ENCODE measurements at places on chromosomes 12 and 14. TPM values are rescaled to one million over a fixed set of nuclear protein-coding genes. Genes with fewer than 3 reads are reported as not detected.
A peak's percentile ranks its signal among the peaks of the same experiment; 100 is the strongest.

DNA sequence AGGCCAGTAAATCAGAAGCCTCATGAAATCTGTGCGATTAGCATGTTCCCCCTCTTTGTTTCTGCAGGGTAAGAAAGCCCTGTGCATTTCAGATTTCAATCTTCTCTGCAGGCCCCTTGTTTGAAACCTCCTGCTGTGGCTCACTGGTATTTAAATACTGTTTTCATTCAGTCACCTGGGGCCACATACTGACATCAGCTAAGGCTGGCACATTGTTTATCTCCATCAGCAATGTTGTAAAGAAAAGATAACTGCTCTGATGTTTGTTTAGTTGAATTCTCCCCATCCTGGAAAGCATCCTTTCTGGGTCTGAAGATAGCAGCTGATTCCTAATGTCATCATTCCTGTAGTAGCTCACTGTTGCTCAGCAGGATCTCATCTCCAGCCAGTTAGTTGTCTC lies 554.9 kb downstream of the NRXN3 start:
- DNase-seq: no peak

DNA sequence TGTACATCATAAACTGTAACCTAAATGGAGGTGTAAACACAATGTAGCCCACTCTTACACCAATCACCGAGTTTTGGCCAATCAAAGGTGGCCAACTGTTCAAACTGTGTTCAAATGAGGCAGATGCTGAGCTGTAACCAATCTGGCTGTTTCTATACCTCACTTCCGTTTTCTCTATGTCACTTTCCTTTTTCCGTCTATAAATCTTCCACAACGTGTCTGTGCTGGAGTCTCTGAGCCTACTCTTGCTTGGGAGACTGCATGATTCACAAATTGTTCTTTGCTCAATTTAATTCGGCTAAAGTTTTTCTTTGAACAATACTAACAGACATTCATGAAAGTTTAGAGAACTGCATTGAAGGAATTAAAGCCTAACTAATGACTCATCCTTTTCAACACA lies 547.1 kb upstream of the USP15 start:
- DNase-seq: no peak

DNA sequence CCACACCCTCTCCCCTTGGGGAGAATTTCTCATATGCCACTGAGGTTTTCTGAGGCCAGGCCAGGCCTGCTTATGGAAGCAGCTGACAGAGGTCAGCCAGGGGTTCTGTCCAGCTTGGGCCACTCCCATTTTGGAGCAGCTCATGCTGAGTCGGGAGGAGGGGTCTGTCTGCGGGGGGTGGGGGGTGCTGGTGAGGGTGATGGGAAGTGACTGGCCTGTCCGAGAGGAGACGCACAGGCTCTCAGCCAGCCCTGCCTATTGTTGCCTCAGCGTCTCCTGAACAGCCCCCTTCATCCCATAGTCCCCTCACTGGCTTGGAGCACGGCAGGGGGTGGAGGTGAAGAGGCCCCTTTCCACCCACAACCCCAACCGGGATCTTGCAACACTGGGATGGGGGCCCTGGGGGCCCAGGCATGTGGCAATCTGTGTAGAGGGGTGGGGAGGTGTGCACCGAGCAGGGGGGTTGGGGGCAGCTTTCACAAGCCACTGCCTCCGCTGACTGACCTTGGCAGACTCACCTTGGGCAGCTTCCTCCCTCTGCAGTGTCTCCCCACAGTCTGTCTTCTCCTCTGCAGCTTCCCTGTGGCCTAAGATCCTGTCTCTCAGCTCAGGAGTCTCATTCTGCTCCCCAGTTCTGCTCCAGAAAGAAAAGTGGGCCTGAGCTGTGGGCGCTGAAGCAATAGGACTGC lies 5.5 kb downstream of the CEBPE start:
- DNase-seq: no peak

DNA sequence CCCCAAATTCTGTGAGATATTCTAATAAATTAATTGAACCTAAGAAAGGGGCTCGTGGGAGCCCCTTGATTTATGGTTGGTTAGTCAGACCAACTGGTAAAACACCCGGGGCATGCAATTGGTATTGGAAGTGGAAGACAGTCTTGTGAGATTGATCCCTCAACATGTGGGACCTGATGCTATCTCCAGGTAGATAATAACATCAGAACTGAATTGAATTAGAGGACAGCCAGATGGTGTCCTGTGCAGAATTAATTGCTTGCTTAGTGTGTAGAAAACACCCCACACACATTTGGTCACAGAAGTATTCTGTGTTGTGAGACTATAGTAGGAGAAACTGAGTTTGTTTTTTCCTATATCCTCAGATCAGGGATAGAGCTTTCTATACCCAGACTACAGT lies 22.0 kb downstream of the PYROXD1 start:
- no peak for DNase-seq

GRCh38 chr14:55929136-55929535 lies 189.1 kb upstream of the PELI2 start:
- no peak for DNase-seq

DNA sequence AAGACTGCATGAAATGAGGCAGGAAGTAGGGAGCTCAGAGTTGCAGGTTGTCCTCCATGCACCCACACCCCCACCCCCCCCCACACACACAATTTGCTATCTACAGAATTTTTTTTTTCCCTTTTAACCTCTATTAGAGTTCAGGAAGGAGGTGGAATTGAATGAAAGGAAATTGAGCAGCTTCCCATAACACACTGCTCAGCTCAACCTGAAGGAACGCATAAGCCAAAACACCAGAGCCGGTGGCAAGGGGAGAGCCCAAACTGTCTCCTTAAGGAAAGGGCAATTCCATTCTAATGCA lies 74.1 kb downstream of the NUAK1 start:
- DNase-seq: peak; percentile 9

DNA sequence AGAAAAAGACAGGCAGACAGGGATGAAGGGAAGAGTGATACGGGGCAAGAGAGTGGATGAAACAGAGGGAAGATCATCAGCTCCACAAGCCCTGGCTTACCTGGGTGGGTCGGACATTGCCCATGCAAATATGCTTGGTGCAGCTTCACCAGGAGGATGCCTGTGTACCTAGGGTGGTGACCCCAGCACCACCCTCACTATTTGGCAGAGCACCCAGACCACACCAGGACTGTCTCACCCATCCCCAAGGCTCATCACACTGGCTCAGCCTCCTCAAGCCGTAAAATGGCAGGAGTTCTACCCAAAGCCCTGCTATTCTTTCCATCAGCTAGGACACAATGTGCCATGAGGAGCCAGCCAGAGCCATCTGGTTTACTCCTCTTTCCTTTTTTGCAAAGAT lies 3.0 kb downstream of the GALNT8 start:
- DNase-seq: no peak

DNA sequence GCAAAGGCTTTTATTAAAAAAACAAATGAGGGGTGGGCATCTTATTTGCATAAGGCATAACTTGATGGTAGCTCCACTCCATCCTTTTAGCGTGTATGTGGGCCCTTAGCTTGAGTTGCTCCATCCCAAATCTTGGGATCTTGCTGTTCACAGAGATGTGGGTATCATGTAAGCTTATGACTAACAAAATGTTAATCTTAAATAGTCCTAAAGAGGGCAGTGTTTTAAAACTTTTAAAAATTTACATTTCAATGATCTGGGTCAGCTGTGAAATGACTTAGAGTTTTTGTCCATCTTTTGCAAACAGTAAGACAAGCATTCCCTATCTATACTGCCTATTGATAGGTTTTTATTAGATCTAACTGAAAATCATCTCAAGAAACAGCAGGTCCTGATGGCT lies 86.0 kb downstream of the SLCO1A2 start:
- DNase-seq: no peak

- no peak for DNase-seq
Measured at GRCh38 chr14:91159182-91159581, 45.3 kb downstream of the DGLUCY start.

DNA sequence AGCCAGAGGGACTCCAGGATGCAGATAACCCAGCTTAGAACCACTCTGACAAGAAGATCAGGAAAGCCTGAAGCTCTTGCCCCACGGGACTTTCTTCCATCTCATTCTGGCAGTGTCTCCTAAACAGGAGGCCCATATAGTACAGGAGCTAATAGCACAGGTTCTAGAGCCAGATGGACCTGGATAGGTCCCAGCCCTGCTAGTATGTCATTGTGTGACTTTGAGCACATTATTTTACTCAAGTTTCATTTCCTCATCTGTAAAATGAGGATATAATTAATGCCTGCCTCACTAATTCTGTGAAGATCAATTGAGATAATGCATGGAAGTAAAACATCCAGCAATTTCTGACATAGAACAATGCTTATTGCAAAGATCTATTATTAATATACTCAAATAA lies 66.5 kb upstream of the GZMB start:
- DNase-seq: no peak

GRCh38 chr12:6321905-6322304 lies 11.4 kb downstream of the PLEKHG6 start:
- DNase-seq: no peak

DNA sequence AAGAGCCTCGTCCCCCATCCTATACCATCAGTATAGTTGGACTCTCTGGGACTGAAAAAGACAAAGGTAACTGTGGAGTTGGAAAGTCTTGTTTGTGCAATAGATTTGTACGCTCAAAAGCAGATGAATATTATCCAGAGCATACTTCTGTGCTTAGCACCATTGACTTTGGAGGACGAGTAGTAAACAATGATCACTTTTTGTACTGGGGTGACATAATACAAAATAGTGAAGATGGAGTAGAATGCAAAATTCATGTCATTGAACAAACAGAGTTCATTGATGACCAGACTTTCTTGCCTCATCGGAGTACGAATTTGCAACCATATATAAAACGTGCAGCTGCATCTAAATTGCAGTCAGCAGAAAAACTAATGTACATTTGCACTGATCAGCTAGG lies 13.6 kb downstream of the ARHGAP5 start:
- no peak for DNase-seq

GRCh38 chr12:102349079-102349478 lies 131.3 kb downstream of the IGF1 start:
- no peak for DNase-seq

GRCh38 chr12:33357181-33357580 lies 82.4 kb downstream of the SYT10 start:
- DNase-seq: no peak

- DNase-seq: no peak
Measured at GRCh38 chr12:70508178-70508577, 129.1 kb downstream of the PTPRB start.

DNA sequence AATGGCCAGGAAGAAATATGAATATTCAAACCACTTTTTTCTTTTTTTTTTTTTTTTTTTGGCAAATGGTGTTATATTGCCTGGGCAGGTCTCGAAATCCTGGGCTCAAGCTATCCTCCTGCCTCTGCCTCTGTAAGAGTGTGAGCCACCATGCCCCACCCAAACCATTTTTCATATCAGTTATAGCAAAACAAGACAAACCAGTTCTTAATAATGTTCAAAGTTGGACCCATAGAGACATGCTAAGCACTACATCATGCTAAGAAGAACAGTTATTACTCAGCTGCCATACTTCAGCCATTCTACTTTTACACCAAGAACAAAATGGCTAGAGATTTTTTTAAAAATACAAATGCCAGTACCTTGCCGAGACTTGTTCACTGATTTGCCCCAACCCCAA lies 25.5 kb downstream of the EIF2S1 start:
- DNase-seq: no peak

DNA sequence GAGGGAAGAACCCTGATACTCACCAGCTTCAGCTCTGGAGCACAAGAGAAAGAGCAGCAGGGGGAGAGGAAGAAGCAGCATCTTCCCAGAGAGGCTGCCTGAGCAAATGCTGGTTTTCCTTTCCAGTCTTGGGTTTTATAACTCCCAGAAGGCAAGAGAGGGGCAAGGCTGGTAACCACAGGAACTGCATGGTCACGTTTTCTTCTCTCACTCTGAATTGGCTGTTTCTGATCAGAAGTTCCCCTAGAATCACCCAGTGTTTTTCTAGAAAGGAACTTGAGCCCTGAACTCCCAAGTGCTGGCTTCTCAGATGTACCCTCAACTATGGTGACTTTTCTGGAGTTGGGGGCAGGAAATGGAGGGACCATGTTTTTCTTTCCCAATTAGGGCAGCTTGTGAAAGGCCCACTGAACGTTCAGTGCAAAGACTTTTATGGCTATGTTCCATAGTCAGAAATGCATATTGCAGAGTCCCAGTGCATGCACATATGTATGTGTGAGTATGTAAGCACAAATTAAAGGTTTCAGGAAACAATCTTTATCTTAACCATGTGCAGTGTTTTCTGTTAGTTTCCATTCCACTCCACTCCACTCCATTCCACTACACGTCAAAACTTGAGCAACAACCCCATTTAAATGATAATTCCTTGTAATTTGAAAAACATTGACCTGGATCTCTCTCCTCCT lies at the start of gene CMA1:
CMA1 (minus strand) TSS at position 111 of the 686 bp plus-strand sequence; CDS start at position 81, 30 bp downstream.
- DNase-seq: no peak

DNA sequence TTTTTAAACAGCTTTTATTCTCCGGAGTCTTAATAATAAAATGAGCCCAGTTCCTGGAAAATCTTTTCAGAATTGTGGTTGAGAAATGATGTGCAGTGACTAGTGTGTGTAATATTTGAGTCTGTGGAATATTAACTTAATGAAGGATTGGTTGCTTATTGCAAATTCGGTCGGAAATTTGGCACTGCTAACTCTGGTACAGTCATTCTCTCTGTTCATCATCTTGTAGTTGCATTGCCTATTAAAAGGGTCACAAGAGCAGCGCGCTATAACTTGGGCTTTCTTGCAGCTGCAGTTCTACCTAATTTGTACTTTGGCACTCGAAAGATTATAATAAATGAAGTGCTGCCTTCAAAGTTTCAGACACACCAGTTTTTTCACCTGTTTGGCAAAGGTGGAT lies 146.0 kb downstream of the FLRT2 start:
- DNase-seq: no peak

DNA sequence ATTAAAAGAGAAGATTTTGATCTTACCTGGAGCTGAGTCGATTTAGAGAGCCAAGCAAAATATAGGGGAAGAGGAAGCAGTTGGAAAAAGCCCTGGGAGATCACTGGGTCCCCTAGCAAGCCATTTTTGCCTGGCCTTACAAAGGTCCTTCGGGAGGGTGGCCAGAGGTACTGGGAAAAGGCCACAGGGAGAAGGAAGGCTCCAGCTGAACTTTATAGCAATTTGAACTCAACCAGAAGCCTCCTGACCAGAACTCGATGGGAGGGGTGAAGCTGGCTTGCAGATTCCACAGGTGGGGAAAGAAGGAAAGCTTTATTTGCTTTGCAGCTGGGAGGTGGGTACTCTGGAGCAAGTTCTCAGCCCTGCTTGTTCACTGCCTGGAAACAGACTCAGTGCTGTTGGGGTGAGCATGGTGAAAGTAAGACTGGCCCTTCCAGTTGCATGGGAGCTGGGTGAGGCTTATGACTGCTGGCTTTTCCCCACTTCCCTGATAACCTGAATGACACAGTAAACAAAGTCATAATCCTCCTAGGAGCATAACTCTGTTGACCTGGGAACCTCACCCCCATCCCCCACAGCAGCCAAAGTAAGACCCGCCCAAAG lies 855.8 kb downstream of the FSCB start:
- no peak for DNase-seq

The GPR84 gene
- total RNA-seq: 0.41 TPM

The FOXM1 gene
- 24.3 TPM for total RNA-seq

The HVCN1 gene
- 11.9 TPM for total RNA-seq

The KCNC2 gene
- total RNA-seq: not detected

The GLIPR1L1 gene
- total RNA-seq: not detected

The MANSC4 gene
- total RNA-seq: not detected

The ACRBP gene
- 19.3 TPM for total RNA-seq

The TMBIM6 gene
- total RNA-seq: 571 TPM

The RIMBP2 gene
- 1.4 TPM for total RNA-seq

The GLT8D2 gene
- 3.8 TPM for total RNA-seq

The SMIM41 gene
- not detected for total RNA-seq

The SSPN gene
- total RNA-seq: 2.7 TPM

Data from endothelial cell (in vitro differentiated cells).